Pulmonary artery endothelial cell (primary cell): ENCODE measurements at places on chromosomes 1 and 21. TPM values are rescaled to one million over a fixed set of nuclear protein-coding genes. Genes with fewer than 3 reads are reported as not detected.

DNA sequence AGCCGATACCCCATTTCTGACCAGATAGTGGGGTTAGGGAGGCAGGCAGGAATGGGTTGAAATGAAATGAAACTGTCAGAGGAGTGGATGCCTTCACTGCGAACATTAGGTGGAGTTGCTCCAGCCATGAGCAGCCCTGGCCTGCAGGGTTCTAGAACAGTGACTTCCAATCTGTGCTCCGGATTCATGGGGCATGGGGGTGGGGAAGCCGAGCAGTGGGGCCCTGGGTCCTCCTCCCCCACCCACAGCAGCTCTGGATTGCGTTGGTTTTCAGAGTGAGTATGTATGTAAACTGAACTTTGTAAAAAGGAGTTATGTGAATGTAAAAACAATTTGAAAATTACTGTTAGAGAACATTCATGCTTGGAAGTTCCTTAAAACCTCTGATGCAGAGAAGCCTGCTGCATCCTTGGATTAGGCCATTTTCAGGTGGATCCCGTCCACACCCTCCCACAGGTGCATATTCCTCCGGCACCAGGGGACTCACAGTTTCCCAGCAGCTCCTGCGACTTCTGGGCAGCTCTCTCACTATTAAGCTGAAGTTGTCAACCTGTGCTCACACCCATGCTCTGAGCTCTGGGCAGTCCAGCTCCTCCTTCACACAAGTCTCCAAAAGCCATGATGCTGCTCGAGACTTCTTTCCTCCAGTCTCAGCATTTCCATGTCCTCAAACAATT, 54.4 kb upstream of the EDN2 start:
- DNase-seq = no peak

DNA sequence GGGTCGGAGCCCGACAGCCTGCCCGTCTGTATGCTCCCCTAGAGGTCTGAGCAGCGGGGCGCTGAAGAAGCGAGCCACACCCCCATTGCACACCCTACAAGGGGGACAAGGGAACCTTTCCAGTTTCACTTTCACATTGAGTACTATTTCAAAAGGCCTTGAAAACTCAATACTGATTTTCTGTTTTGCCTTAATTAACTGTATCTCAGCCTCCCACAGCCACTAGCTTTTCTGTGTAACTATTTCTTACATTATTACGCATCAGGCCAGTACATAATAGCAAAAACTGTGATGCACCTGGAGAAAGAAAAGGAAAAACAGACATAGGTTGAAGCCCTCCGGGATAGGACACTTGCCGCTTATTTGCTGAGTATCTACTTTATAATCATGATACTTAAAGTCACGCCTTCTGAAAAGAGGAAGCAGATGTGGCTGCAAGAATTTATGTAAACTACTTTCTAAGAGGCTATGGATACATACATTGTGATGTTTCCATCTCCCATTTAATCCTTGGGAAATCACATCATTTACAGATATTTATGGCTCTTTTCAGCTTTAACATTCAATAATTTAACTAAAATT, 1719.5 kb downstream of the MRPL39 start:
- no peak for DNase-seq

The SPATA45 gene
- total RNA-seq = not detected in 2 replicates

The MANEAL gene
- 0.40 and 0.88 TPM in 2 replicates for total RNA-seq

- DNase-seq = no peak
These were observed 85.4 kb downstream of the IGSF21 start for GRCh38 chr1:18192974-18193373.

GRCh38 chr21:33245289-33245918, 15.7 kb downstream of the IFNAR2 start:
- no peak for DNase-seq
